ENCODE measurements at places on chromosomes 13 and 19.
A peak's percentile ranks its signal among the peaks of the same experiment; 100 is the strongest.

GRCh38 chr19:13959141-13959961 lies 7.0 kb downstream of the DCAF15 start:
- DNase-seq: no peak

GRCh38 chr19:9970481-9970880 lies 34.2 kb upstream of the OLFM2 start:
- DNase-seq: no peak

- no peak for DNase-seq
These were observed 21.9 kb downstream of the MIR17HG start for GRCh38 chr13:91369441-91369831.

DNA sequence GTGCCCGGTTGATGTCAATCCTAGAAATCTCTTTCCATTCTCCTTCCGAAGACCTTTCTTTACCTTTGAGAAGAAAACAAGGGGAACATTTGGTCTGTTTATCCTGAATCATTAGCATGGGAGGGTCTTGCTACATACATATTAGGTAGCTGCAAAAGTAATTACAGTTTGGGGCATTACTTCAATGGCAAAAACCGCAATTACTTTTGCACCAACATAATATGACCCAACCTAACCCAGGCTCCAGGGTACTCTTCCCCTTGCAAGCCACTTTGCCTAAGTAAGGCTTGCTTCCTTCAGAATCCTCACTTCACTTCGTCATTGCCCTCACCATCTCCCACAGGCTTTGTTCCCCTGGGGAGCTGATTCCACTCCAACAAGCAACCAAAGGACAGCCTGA lies 662.7 kb downstream of the DIAPH3 start:
- DNase-seq: no peak

- DNase-seq: peak; percentile 99
These were observed at the start of gene MZF1 for GRCh38 chr19:58572818-58573657. Gene MZF1 (minus strand): TSS chr19:58573335. CDS start chr19:58571389, 1,946 bp downstream.

- DNase-seq: peak; percentile 70
These were observed 1528.0 kb downstream of the SLITRK5 start for GRCh38 chr13:89199138-89199537.

- no peak for DNase-seq
These were observed 9.3 kb upstream of the IGFL3 start for GRCh38 chr19:46133777-46134241.

DNA sequence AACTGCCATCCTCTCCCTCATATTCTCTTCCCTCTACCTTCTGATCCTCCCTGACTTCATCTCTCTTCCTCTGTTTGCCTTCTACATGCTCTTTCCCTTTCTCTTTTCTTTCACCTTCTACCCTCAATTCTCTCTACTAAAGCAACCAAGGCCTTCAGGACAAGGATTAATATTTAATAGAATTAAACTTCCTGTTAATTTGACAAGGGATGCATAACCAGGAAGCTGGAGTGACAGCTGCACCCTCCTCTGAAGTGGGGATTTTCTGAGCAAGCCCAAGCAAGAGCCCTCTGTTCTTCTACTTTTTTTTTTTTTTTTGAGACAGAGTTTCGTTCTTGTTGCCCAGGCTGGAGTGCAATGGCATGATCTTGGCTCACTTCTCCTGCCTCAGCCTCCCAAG lies 63.4 kb upstream of the MED4 start:
- DNase-seq: peak; percentile 56

DNA sequence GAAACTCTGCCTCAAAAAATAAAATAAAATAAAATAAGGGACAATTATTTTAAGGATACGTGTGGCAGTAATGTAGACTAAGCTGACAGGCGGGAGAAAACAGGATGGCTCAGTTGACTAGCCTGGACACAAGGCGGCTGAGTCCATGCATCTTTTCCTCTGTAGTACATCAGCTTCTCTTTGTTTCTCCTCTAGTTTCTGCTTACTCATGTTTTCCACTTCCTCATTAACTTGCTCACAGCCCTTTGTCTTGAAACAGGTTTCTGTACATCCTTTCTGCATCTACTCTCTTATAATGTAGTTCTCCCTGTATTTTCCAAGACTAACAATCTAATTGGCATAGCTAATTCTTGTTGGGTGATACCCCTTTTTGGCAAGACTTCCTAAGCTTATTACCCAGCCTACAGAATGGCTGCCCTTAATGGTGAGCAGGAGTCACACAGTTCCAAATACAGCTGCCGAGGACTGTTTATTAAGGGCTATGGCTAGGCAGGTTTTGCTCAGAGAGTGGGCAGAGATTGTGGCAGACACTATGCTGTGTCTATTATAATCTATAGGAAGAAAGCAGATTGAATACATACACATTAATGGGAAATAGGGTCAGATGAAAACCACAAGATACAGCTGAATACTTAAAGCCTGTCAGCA lies 58.7 kb upstream of the KLF5 start:
- peak; percentile 72 for DNase-seq

DNA sequence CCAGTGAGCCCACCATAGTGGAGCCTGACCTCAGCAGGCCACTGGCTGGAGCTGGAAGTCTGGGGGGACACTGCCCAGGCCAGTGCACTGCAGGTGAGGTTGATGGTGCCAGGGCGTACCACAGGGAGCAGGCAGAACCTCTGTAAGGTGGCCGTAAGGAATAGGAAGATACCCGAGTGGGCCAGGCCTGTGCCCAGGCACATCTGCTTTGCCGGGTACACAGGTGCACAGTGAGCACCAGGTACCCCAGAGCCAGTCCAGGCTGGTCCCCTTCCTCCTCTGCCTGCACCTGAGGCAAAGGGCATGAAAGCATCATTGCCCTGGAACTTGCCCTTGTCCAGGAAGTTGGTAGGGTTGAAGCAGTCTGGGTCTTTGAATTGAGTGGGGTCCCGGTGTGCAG lies 9.5 kb downstream of the EGLN2 start:
- no peak for DNase-seq

DNA sequence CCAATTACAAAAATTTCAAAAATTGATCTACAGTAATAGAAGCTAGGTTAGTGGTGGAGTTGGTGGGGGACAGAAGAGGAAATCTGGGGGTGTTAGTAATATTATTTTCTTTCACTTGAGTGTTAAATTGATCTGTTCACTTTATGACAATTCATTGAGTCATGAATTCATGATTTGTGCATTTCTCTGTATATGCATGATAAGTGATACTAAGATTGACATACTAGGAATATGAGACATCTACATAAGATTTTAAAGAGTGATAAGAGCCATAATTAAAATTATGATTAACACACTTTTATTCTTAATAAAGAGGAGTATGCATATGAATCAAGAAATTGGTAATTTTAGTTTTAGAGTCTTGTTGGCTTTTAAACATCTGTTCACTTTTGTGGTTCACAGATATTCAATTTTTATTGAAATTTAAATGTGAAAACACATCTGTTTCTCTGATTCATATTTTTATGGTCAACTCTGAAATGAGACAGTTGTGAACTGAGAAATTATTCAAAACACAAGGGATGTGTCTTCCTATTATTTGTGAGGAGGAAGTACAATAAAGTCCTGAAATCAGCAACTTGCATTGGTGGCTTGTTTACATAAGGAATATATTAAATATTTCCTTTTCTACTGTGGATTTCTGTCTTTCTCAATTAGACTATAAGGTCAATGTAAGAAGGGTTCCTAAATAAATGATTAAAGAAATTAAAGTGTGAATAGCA lies 196.5 kb downstream of the ITGBL1 start:
- no peak for DNase-seq

DNA sequence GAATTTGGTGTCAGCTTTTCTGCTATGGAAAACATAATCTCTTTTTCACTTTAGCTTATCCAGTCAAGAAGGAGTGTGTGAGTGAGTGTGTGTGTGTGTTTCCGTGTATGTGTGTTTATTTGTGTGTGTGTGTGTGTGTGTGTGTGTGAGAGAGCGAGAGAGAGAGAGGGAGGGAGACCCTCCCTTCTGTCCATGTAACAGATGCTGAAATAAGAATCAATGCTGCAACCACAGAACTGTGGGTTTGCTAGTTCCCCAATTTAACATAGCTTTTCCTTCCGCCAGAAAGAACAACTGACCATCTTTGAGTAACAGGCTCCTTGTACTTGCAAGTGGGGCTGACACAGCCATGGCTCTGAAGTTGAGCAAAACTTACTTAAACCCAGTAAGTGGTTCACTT lies 5.2 kb downstream of the LCP1 start:
- DNase-seq: no peak

DNA sequence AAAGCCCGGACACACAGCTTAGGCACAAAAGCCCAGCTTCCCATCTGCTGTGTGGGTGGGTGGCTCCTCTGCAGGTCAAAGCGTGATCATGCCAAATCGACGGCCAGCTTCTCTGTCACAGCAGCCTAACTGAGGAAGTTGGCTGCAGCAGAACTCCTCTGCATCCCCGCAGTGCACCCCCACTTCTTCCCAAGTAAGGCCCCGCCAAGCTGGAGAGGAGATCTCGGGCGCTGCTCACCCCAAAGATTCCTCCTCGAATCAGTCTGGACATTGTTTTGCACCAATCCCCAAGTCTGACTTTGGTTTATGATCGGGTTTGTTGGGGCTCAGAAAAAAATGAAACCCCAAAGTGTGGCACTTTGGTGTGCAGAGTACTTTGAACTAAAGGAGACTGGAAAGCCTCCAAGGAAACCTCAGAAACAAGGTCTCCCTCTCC lies 19.7 kb upstream of the CPB2 start:
- no peak for DNase-seq

DNA sequence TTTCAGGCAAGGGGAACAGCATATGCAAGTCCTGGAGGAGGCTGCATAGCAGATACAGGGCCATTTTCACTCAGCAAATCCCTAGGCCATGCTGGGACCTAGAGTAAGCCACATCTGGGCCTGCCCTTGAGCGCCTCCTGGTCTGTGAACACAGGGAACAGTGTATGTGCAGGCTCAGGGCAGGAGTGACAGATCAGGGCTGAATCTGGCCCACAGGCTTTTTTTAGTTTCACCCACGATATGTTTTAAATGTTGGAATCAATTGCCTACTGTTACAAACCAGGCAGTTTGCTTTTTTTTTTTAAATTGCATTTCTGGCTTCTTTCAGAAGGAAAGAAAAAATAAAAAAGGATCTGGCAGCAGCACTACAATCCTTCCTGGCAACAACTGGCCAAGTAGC lies 1.5 kb upstream of the TMEM145 start:
- DNase-seq: no peak

GRCh38 chr13:60922576-60923231 lies 492.9 kb downstream of the PCDH20 start:
- DNase-seq: no peak

DNA sequence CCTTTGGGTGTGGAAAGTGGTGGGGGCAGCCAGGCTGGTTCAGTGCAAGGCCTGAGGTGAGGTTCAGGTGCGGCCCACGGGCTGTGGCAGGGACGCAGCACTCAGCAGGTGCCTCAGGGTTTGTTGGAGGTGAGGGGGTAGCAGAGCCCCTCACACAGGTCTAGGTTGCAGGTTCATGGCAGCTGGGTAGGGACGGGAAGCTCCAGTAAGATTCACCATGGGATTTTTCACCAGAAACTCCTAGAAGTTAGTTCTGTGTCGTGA lies 14.0 kb downstream of the MCF2L start:
- DNase-seq: no peak

GRCh38 chr13:97884707-97885468 lies 68.6 kb upstream of the IPO5 start:
- DNase-seq: no peak

- DNase-seq: no peak
These were observed 277.8 kb downstream of the LMO7 start for GRCh38 chr13:75913925-75914324.

DNA sequence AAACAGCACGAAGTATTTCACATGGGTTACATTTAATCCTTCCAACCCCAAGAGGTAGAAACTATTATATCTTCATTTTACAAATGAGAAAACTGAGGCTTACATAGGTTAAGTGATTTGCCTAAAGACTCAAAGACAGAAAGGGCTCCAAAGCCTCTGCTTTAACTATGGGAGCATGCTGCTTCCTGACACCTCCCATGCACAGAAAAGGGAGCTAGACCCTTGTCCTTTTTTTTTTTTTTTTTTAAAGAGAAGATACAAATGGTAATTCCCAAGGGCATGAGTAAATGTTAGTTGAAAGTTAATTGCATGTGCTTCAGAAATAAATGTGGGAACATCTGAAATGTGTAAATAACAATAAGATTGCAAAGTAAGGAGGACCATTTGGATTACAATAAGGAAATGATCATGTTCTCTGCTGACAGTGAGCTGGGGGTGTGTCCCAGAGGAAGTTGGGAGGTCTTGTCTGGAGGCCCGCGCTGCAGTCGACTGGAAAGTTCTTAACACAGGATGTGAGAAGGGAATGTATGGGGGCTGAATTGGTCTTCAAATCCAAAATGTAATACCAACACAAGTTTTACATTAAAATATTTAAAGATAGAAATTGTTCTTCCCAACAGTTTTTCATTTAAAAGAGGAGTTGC lies 500.3 kb downstream of the KLF12 start:
- no peak for DNase-seq

GRCh38 chr19:45117671-45118070 lies 24.7 kb downstream of the PPP1R37 start:
- no peak for DNase-seq

DNA sequence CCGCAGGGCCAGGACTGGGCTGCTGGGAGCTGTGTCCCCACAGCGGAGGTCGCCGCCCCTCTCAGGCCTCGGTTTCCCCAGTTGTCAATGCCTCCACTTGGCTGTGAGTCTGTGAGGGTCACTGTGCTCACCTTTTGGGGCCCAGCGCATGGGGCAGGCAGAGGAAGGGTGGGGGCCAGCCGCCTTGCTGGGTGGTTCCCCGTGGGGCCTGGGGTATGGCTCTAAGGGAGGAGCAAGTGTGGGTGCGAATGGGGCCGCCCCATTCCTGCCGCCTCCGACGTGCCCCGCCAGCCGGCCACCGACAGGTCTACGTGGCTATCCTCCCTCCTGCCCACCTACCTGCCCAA lies 800 bp upstream of the FGF22 start:
- no peak for DNase-seq

- no peak for DNase-seq
These were observed 25.2 kb upstream of the ATP11A start for GRCh38 chr13:112664501-112665203.

GRCh38 chr19:9671655-9672054 lies 3.2 kb downstream of the ZNF562 start:
- DNase-seq: no peak

DNA sequence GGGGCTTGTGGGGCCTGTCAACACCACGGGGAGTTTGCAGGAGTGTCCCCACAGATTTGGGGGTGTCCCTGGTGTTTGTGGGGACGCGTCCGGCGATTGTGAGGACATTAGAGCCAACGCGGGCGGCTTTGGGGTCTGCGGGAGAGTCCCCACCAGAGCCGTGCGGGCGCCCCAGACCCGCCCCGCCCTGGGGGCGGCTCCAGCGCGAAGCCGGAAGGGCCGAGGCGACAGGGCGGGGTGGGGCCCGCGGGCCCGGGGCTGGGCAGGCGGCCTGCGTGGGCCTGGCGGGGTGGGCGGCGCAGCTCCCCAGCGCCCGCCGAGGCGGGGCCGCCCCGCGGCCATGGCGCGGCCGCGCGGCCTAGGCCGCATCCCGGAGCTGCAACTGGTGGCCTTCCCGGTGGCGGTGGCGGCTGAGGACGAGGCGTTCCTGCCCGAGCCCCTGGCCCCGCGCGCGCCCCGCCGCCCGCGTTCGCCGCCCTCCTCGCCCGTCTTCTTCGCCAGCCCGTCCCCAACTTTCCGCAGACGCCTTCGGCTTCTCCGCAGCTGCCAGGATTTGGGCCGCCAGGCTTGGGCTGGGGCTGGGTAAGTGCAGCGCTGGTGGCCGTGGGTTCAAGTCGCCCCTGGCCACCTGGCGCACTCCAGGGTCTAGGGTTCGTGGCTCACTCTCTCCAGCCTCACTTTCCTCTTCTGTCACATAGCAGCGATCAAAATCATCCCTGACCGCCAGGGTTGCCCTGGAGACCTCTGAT lies 10.3 kb downstream of the PDE4A start:
- no peak for DNase-seq

GRCh38 chr13:89097994-89098393 lies 1426.8 kb downstream of the SLITRK5 start:
- no peak for DNase-seq

GRCh38 chr13:47092202-47092601 lies 195.3 kb upstream of the HTR2A start:
- DNase-seq: no peak
